ENCODE measurements at places on chromosomes 7 and 10.
A peak's percentile ranks its signal among the peaks of the same experiment; 100 is the strongest.

DNA sequence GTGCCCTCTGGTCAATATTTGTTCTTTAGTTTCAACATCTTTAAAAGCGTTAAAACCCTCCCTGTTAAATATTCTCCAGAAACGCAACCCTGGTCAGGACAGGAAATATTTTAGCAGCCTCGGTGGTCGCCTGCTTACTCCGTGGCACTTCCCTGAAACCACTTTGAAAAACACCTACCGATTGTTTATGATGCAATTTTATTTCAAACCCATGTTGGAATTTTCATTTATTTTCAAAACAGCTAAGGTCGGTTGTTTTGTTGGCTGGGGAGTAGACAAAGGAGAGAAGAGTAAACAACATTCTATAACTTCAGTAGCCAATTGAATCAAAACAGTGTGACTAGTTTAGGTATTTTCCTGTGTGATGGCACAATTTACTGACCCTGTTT lies 733 bp upstream of the RBP4 start:
- DNase-seq: no peak

DNA sequence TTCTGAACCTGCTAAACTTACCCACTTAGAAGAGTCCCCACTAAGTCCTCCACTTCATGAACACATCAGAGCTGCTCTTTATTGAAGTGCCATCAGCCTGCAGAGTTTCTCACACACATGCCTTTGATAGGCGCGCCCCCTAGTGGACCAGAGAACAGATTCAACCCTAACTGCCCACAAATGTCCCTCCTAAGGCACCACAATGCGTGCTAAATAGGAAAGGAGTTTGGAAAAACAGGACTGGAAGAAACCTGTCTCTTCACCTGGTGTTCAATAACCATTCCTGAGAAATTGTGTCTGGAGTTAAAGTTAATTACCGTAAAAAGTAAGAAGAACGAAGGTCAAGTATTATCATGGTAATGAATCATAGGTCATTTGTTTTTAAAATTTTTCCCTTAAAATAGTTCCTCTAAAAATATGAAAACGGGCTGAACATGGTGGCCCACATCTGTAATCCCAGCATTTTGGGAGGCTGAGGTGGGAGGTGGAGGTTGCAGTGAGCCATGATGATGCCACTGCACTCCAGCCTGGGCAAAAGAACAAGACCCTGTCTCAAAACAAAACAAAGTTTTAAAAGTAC lies 249.7 kb downstream of the ELMO1 start:
- peak; percentile 24 for DNase-seq

DNA sequence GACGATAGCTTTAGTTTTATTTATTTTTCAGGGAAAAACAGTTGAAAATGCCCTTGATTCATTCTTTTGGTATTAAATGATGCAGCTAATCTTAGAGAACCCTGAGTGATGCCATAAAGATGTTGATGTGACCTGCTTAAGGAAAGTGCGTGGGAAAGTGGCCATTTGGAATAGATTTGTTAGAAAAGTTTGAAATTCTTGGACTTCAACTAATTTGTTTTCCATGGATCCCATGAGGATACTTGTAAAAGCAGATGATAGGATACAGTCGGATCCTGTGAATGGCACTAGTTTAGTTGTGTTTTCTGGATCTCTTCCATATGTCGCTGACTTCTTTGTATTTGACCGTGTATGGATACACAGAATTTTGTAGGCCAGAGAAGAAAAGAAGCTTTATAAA lies 69.0 kb downstream of the SEPTIN7 start:
- DNase-seq: no peak

GRCh38 chr7:33334349-33334748 lies 205.0 kb downstream of the BBS9 start:
- DNase-seq: no peak

GRCh38 chr10:87558333-87558732 lies 53.6 kb downstream of the MINPP1 start:
- DNase-seq: no peak

- no peak for DNase-seq
Observed at GRCh38 chr10:3523309-3524050, 261.5 kb downstream of the KLF6 start.

GRCh38 chr10:118472415-118473304 lies 122.8 kb downstream of the PRLHR start:
- no peak for DNase-seq

- DNase-seq: no peak
Observed at GRCh38 chr7:106657085-106657991, 3.6 kb downstream of the CCDC71L start.

DNA sequence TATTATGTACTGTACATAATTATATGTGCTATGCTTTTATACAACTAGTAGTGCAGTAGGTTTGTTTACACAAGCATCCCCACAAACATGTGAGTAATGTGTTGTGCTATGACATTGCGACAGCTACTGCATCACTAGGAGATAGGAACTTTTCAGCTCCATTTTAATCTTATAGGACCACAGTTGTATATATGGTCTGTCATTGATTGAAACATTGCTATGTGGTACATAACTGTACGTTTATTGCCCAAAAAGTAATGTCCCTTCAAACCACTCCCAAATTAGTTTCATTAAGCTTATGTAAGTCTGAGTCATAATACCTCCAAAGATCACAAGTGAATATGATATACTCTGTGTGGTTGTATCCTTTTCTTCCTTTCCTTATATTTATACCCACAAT lies 183.2 kb upstream of the POT1 start:
- no peak for DNase-seq

GRCh38 chr7:1742555-1743303 lies 72.7 kb downstream of the ELFN1 start:
- DNase-seq: no peak

DNA sequence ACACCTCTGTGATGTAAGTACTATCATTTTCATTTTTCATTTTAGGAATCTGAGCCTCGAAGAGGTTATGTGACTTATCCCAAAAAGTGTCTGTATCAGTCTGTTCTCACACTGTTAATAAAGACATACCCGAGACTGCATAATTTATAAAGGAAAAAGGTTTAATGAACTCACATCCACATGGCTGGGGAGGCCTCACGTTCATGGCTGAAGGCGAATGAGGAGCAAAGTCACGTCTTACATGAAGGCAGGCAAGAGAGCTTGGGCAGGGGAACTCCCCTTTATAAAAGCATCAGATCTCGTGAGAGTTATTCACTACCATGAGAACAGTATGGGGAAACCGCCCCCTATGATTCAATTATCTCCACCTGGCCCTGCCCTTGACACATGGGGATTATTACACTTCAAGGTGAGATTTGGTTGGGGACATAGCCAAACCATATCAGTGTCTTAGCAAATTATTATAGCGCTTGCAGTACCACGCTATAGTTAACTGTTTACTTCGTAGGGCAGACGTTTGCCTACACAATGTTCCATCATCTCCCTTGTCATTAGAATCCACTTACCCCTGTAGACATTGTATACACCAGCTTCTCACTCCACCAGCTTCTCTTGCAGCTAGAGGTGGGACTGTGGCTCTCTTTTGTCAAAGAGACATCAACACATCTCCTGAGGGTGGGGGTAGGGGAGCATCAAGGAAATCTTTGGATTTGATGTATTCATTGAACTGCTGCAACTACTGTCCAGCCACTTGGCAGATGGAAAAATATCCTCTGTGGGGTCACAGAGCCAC lies 15.4 kb upstream of the NMT2 start:
- no peak for DNase-seq

DNA sequence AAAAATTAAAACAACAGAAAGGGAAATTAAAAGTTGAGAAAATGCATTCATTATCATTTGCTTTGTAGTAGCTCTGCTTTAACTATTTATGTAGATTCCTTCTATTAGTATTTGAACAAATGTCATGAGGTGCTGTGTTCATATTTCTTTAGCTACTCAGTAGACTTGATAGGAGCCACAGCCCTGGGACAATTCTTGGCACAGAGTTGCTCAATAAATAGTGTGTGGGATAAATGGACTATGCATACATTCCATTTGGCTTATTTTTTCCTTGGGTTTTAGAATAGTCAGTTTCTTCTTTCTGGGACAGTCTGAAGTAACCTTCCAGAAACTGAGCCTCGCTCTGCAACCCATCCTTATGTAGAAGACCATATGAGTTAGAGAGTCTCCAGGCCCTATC lies 13.4 kb downstream of the RPP30 start:
- no peak for DNase-seq

DNA sequence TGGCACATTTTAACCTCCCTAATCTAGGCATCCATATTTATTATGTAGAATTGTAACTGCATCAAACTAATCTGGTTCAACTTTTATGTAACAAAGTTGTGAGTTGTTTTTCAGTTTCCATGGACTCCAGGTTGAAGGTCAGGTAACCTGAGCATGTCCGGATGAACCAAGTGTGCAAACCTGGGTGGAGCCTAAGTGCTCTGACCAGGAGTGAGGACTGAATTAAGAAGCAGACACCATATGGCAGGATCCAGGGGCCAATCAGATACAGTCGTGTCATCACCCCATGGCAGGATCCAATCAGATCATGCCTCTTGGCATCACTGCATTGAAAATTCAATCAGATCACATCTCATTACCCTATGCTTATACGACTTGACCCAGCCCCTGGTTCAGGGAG lies 41.2 kb upstream of the PHYHIPL start:
- no peak for DNase-seq

- DNase-seq: no peak
Observed at GRCh38 chr10:22379059-22379458, 33.8 kb downstream of the SPAG6 start.

DNA sequence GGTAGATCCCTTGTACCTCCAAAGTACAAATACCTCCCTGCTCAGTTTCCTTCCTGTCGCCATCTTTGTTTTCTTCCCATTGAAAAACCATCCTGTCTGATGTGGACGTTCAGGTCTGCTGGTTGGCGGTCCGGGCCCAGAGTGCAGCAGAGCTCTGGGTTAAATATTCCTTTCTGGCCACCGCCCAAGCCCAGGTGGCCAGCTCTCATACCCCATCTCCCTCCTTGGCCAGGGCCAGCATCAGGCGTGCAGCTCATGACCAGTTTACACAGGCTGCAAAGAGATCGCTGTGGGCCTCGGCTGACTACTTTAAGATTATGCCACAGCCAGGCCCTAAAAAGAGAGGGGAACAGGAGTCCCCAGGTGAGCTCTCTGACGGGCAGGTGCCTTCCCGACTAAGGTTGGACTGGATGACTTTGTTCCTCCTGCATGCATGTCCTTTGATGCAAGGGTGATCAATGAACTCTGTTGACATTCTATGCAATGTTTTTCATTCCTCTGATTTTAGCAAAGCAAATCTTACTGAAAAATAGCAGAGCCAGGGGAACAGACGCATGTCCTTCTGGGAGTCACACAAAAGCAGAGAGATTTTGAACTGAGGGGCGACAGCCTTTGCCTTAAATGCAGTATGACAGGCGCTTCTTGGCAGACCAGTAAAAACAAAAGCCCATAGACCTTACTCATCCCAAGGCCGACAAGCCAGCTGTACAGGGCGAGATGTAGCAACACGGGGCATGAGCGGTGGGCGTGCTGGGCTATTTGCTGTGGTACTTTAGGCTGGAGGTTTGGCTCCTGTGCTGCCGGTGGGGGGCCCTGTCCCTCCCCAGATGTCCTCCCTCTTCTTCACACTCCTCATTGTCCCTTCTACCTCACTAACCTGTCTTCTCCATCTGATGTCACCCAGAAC lies 33.3 kb upstream of the SH2B2 start:
- DNase-seq: no peak

DNA sequence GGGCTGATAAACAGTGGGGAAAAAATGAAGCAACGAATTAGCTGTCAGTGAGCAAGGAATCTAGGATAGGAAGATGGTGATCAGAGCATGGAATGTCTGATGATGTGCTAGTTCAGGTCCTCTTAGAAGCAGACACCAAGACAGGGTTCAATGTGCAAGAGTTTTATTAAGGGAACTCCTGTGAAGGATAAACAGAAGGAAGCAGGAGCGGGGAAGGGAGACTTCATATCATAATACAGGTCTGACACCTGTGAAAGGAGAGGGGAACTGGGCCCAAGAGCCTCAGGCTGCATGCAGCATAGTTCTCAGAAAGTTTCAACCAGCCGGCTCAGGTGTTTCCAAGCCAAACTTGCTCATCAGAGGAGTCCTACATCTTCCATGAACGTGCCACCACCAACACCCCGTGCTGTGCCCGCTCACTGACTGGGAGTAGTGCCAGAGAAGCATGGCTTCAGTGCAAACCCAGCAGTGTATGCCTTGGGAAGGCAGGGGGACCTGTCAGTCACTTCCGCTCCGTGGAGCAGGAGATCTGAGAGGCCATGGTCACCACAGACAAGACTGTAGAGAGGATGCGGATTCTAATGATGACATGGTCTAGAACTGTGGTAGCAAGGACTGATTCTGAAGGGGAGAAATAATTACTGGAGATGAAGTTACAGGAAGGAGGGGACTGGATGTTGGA lies 45.8 kb downstream of the ZNF800 start:
- DNase-seq: no peak

GRCh38 chr10:123135415-123136141 lies at the start of gene HMX3:
Gene HMX3, plus strand, starts transcription at chr10:123135970. Its CDS starts 81 bp downstream, at chr10:123136051.
- no peak for DNase-seq

DNA sequence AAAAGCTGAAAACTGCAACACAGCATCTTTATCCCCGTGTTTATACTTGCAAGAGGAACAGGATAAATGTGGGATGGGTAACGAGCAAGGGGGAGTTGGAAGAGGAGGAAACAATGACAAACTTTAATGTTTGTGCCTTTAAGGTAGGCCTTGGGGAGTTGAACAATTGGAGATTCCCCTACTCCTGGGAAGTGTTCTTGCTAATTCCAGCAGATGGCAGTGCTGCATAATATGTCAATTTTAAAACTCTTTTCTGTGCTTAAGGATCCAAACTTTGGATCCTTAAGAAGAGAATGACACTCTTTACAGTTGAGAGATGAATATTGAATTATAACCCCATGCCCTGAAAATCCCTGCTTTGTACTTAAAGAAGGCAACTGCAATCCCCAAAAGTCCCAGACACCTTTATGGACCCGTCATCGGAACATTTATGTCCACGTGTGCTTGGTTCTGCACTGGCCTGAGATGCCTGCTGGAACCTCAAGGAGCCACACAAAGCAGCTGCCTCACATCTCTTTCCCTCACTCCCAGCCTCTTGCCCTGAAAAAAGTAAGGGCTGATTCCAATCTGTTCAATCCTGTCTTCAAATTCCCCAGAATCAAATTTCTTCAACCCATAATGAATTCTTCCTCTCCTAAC lies 12.0 kb downstream of the IFIT5 start:
- peak; percentile 32 for DNase-seq

GRCh38 chr7:80699721-80700256 lies 61.3 kb downstream of the CD36 start:
- DNase-seq: no peak

DNA sequence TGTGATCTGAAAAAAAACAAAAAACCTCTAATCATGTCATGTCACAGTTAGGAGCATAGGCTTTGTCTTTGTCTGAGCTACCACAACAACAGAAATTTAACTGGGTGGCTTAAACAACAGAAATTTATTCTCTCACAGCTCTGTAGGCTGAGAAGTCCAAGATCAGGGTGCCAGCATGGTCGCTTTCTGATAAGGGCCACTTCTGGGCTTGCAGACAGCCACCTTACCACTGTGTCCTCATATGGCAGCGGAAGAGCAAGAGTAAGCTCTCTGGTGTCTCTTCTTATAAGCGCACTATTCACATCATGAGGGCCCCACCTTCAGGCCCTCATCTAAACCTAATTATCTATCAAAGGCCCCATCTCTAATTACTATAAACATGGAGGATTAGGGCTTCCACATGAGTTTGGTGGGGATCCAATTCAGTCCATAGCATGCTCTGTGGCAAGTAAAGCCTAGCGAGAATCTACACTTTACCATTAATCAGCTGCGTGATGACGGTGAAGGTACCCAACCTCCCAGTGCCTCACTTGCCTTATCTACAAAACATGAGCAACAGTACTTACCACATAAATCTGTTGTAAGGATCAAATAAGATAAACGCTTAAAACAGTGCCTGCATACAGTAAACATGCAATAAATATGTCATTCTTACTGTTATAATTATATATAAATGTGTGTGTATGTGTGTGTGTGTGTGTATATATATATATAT lies 17.3 kb downstream of the ZNF438 start:
- no peak for DNase-seq
